Activated CD4-positive, alpha-beta memory T cell treated with anti-CD3 and anti-CD28 coated beads, Interleukin-2, amount 10 ng/mL, durations not matched to agents 7 days and 5 days (primary cell): ENCODE measurements at places on chromosomes 16 and 17. TPM values are rescaled to one million over a fixed set of nuclear protein-coding genes. Genes with fewer than 3 reads are reported as not detected.

DNA sequence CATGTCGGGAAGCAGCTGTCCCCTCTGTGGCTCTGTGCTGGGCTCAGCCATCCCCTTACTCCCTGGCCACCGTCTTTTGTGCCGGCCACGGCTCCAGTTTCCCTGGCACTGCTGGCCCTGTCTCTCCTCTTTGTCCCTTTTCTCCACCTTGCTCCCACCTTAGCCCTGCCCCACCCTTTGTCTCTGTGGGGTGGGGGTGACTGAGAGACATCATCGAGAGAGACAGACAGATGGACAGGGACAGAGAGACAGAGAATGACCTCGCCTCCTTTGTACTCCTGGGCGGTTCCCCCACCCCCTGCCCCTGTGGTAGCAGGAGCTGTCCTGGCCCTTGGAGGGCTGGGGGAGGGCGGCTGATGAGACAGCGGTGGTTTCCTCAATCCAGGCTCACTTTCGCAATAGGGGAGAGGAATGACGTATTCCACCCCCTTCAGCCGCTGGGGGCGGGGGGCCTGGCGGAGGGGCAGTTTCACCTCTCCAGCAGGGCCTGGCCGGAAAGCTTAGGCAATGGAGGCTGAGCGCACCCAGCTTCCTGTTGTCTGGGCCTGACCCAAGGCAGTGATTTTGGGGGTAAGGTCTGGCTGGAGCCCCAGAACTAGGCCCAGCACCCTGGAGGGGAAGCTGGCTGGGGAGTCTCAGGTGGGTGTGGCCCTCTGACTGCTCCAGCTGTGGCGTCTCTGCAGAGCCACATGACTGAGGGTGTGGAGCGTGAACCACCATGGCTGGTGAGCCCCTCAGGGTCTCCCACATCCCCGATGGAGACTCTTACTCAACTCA lies 7.3 kb downstream of the FMNL1 start:
- no peaks in the 10 kb centered on the region for H3K27me3 ChIP-seq
- H3K27ac ChIP-seq = peak overlapping the region; percentile 99
- peak overlapping the region; percentile 100 for H3K4me3 ChIP-seq
- DNase-seq = peak; percentile 85
- peaks cover 88% of the 10 kb centered on the region for H3K4me1 ChIP-seq

DNA sequence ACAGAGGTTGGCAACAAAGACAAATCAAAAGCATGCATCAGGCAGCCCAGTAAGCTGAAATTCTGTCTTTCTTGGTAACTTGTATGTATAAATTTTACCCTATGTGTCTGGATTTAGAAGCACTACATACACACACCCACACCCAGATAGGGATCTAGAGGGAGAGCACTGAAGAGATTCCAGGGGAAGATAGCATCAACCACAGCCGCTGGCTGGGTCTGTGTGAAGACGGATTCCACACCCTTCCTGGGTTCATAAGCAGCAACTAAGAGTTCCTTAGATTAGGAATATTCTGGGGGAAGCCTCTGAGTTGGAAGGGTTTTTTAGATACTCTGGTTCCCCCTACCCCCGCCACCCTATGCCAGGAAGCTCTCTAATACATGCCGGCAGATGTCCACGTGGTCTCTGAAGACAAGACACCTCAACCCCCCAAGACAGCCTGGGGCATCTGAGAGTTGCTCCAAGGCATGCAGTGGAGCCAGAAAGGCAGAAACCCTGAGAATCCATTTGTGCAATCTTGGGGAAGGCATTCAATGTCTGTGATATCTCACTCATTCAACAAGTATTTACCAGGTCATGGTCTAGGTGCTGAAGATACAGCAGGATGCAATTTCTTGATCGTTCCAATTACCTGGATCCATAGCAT lies 86.4 kb downstream of the NOG start:
- DNase-seq = no peak
- H3K27ac ChIP-seq = no peak overlapping the region
- H3K36me3 ChIP-seq = no peaks in the 10 kb centered on the region

DNA sequence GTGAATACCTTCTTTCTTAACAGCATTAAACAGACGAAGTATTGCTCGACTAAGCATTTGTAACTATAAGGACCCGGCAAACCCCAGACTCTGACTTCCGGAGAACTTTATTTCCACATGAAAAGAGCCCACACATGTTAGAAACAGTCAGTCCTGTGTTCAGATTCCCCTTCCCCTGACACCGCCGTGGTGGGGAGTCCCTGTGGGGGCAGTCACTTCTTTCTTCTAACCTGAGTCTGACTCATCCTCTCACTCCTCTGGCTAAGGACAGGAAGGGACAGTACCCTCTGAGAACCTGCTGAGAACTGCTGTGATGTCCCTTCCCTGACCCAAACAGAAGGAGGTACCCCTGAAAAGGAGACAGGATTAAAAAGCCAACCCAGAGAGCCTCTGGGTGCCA lies 165.1 kb downstream of the XYLT1 start:
- H3K27me3 ChIP-seq = no peaks in the 10 kb centered on the region
- no peaks in the 10 kb centered on the region for H3K36me3 ChIP-seq
- no peak overlapping the region for H3K27ac ChIP-seq

GRCh38 chr16:69049146-69049545 lies 56.3 kb upstream of the HAS3 start:
- H3K4me1 ChIP-seq = no peaks in the 10 kb centered on the region
- DNase-seq = no peak
- H3K36me3 ChIP-seq = no peaks in the 10 kb centered on the region
- no peaks in the 10 kb centered on the region for H3K27me3 ChIP-seq
- H3K27ac ChIP-seq = no peak overlapping the region
- H3K4me3 ChIP-seq = no peak overlapping the region

DNA sequence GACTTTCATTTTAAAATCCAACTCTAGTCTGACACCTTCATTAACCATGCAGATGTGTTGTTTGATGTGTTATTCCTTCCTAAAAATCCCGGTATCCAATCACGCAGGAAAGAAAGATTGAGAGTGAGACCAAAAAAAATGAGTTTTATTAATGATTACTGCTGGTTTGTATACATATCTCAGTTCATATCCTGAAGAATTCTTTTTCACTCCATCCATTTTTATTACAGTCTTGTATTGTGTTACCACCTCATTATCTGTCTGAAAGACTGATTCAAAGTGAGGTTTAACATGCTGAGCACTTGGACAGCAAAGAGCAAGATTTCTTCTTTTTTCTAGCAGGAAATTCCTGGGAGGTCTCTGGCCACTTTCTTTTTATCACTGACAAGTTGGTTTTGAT lies 268.3 kb downstream of the CDH11 start:
- no peak overlapping the region for H3K4me3 ChIP-seq
- no peak for DNase-seq
- no peaks in the 10 kb centered on the region for H3K36me3 ChIP-seq
- H3K27me3 ChIP-seq = no peaks in the 10 kb centered on the region

Gene CNTD1
- not detected for total RNA-seq

Gene KCNJ2
- total RNA-seq = not detected

Gene B4GALNT2
- not detected for total RNA-seq
